ENCODE measurements at places on chromosomes 12 and 14.

DNA sequence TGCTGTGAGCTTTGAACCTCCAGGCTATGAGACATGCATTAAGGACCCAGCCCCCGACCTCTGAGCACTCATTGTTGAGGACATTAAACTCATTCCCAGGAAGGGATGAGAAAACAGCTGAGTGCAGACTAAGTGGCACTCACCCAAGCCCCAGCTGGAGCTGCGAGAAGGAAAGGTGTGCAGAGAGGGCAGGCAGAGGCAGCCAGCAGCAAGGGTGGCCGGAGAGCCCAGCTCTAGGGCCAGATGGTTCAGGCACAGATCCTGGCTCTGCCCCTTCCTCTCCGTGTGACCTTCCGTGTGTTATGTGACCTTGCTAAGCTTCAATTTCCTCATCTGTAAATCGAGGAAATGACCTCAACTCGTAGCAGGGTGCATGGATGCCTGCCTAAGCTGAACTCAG is 3.7 kb downstream of the TSPAN11 start:
- no peak for DNase-seq

- DNase-seq = no peak
Observed at GRCh38 chr12:19597167-19598026, 158.1 kb downstream of the AEBP2 start.

- DNase-seq = no peak
Observed at GRCh38 chr12:130043685-130044406, 118.4 kb upstream of the FZD10 start.

- no peak for DNase-seq
Observed at GRCh38 chr12:20800160-20800559, 10.3 kb upstream of the SLCO1B3 start.

Measured in urothelium cell line (cell line).